Hair follicle dermal papilla cell (primary cell): ENCODE measurements at places on chromosomes 1 and 21. TPM values are rescaled to one million over a fixed set of nuclear protein-coding genes. Genes with fewer than 3 reads are reported as not detected.

The SLAMF1 gene
- total RNA-seq: not detected in 2 replicates

The NCMAP gene
- total RNA-seq: not detected in 2 replicates

The AGT gene
- 3.6 and 7.8 TPM in 2 replicates for total RNA-seq

The AGMAT gene
- total RNA-seq: 0.16 and 1.3 TPM in 2 replicates

The GCSAML gene
- total RNA-seq: not detected in 2 replicates

The LORICRIN gene
- total RNA-seq: not detected in 2 replicates

The ANGPTL3 gene
- under 0.01 and 0.12 TPM in 2 replicates for total RNA-seq

The ASCL5 gene
- total RNA-seq: not detected in 2 replicates

The S100A7A gene
- total RNA-seq: not detected in 2 replicates

The AMY1C gene
- total RNA-seq: not detected in 2 replicates

The PDE4DIP gene
- 288 and 420 TPM in 2 replicates for total RNA-seq

The BSND gene
- not detected in 2 replicates for total RNA-seq

The ATXN7L2 gene
- total RNA-seq: 3.5 and 3.7 TPM in 2 replicates

The LCA5L gene
- total RNA-seq: 0.81 and 0.97 TPM in 2 replicates

The ZFP69B gene
- 1.9 and 2.3 TPM in 2 replicates for total RNA-seq

The CD164L2 gene
- not detected in 2 replicates for total RNA-seq

The XPR1 gene
- total RNA-seq: 17.7 and 25.6 TPM in 2 replicates

The LRRC39 gene
- 0.24 and 0.65 TPM in 2 replicates for total RNA-seq

The PDC gene
- total RNA-seq: not detected in 2 replicates

The RGSL1 gene
- not detected in 2 replicates for total RNA-seq

The GSTM1 gene
- 18.3 TPM in 1 of 2 replicates, not detected in the other for total RNA-seq

The C1orf87 gene
- 0.24 and 0.32 TPM in 2 replicates for total RNA-seq

The ERVH48-1 gene
- not detected in 2 replicates for total RNA-seq

The AXDND1 gene
- total RNA-seq: 0.12 and 0.49 TPM in 2 replicates

The LEFTY2 gene
- total RNA-seq: not detected in 2 replicates

The DNASE2B gene
- not detected in 2 replicates for total RNA-seq

The FAM163A gene
- total RNA-seq: not detected in 2 replicates

The TESK2 gene
- 3.3 and 4.2 TPM in 2 replicates for total RNA-seq

The NDUFS5 gene
- 131 and 228 TPM in 2 replicates for total RNA-seq

The FCRL2 gene
- total RNA-seq: not detected in 2 replicates

The SPSB1 gene
- 21.3 and 21.6 TPM in 2 replicates for total RNA-seq

The C1orf167 gene
- total RNA-seq: 0.32 TPM in 1 of 2 replicates, not detected in the other

The NKAIN1 gene
- total RNA-seq: 0.24 TPM in 1 of 2 replicates, not detected in the other

The CCDC30 gene
- total RNA-seq: 1.3 and 1.6 TPM in 2 replicates

The CACNA1S gene
- total RNA-seq: not detected in 2 replicates

The FAM72C gene
- total RNA-seq: 0.24 and 0.32 TPM in 2 replicates

The ILDR2 gene
- not detected in 2 replicates for total RNA-seq

The GPR37L1 gene
- not detected in 2 replicates for total RNA-seq

The SLAMF7 gene
- total RNA-seq: not detected in 2 replicates

The PARK7 gene
- total RNA-seq: 93.6 and 140 TPM in 2 replicates

The LRRC40 gene
- 21.3 and 21.4 TPM in 2 replicates for total RNA-seq

The GTF2B gene
- total RNA-seq: 28.4 and 31.0 TPM in 2 replicates

The SPTA1 gene
- not detected in 2 replicates for total RNA-seq

The OR10Z1 gene
- not detected in 2 replicates for total RNA-seq

The CD1E gene
- total RNA-seq: not detected in 2 replicates

The TTC3 gene
- total RNA-seq: 283 and 338 TPM in 2 replicates

The GBP7 gene
- not detected in 2 replicates for total RNA-seq

The CAMK1G gene
- total RNA-seq: 0.97 TPM in 1 of 2 replicates, not detected in the other

The SUCO gene
- 41.3 and 51.8 TPM in 2 replicates for total RNA-seq

The TAS1R1 gene
- 0.49 and 0.65 TPM in 2 replicates for total RNA-seq

The GPR25 gene
- total RNA-seq: not detected in 2 replicates

The ASAP3 gene
- 65.1 and 90.9 TPM in 2 replicates for total RNA-seq

The KRTAP25-1 gene
- not detected in 2 replicates for total RNA-seq

The FCN3 gene
- not detected in 2 replicates for total RNA-seq

The MPC2 gene
- 18.5 and 20.9 TPM in 2 replicates for total RNA-seq
